Activated CD4-positive, CD25-positive, alpha-beta regulatory T cell (primary cell): ENCODE measurements at places on chromosomes 12 and 14.

DNA sequence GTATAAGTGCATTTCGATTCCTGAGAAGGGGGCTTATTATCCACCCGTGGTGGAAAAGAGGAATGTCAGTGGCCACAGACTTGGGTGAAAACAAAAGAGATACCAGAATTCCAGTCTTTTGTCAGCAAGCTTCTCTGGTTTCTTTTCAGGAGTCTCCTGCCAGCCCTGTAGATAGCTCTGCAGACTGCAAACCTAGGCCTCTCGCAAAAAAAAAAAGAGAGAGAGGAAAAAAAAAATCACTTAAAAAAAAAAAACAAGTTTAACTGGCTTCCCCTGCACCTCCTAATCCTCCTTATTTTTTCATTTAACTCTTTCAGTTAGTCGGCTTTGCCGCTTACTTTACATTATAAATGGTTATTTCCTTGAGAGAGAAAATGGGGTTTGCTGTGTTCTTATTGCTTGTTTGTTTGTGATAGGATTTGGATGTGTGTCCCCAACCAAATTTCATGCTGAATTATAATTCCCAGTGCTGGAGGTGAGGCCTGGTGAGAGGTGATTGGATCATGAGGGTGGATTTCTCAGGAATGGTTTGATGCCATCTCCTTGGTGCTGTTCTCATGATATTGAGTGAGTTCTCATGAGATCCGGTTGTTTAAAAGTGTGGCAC is 170.0 kb downstream of the BCL11B start:
- DNase-seq: no peak

DNA sequence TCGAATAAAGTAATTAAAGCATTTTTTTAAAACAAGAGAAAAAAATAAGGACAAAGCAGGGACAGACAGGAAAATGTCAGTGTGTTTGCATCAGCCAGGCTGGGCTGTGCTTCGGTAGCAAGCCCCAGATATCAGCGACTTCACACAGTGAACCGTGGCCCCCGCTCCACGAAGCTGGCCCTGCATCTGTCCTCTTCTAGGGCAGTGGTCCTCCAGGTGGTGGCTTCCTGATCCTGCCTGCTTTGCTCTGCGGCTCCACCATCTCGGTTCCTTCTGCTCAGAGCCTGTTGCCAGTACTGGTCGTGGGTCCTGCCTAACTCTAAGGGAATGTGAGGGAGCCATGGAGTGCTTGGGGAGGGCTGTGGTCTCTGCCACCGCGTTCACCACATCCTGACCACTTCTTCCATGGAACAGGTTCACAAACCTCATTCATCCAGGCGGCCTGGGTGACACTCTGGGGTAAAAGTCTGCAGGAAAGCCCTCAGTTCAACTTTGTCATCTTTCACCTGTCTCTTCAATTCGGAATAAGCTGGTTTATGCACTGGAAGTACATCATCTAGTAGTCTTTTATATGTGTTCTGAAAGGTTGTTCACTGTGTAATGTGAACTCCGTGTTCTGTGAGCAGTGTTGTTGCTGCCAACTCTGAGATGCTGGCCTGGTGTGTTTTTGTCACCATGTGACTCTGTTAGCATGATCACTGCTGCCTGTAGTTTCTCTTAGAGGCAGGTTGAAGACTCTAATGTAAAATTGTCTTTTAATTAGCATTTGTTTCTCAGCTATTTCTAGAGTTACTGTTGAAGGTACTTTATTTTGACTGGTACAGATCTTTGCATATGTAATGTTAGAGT is 47.9 kb downstream of the ANKRD9 start:
- no peak for DNase-seq

DNA sequence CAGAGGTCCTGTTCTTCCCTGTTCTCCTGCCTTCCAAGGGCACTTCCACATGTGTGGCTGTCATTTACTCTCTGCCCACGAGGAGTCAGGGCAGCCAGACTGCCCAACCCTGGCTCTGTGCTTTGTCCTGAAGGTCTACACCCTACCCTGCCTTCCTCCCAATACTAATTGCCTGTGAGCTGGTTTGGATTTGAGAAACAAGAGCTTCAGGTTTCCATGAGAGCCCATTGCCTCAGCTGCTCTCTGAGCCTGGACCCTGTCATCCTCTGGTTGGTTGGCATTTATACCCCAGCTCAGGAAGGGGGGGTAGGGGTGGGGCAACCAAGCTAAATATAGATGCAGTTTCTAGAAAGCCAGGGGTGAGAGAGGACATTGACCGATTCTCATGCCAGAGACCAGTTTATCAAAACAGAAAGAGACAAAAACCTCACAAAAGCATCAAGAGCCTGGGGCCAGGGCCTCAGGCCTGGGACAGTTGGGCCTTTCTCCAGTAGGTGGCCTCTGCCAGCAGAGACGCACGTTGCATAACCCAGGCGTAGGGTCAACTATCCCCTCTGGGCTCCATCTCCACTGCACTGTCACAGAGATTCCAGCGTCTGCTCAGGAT is 34.5 kb downstream of the VDR start:
- no peak for DNase-seq

GRCh38 chr14:97644365-97644764 is 847.2 kb downstream of the VRK1 start:
- DNase-seq: no peak

DNA sequence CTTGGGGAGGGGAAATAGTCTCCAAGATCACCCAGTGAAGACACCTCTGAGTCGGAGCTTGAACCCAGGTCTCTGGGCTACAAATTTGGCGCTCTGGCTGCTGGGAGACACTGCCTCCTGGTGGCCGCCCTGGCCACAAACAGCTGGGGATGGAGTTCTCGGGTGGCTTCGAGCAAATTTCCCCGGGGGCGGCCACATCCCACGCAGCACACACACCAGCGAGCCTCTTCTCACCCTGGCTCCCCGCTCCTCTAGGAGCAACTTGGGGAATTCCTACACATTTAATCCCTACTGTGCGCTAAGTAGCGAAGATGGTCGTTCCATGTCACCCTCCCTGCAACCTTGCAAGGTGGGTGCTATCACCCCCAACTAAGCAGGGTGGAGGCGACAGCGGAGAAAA is 66.2 kb upstream of the BEGAIN start:
- no peak for DNase-seq

DNA sequence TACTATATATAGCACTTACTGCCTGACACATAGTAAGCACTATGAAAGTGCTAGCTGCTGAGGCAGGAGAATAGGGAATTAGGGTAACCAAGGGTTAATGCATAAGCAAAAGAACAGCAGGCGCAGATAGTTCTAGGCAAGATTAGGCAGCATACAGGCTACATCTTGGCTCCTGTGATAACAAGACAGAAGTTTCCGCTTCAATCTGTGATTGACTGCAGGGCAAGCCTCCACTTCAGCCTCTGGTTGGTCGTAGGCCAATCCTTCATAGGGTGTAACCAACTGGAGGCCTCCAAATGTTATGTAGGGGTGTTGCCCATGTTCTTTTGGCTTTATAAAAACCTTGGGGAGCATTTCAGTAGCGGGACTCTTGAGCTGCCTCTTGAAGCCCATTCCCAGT is 46.9 kb downstream of the KLHL28 start:
- DNase-seq: no peak
